Stimulated activated CD4-positive, alpha-beta T cell treated with anti-CD3 and anti-CD28 coated beads, Interleukin-2, amount 100 ng/mL, for 48 hours (primary cell): ENCODE measurements at places on chromosomes 3 and 15.

GRCh38 chr15:38699633-38700230 is 135.1 kb upstream of the RASGRP1 start:
- peak; percentile 66 for DNase-seq

DNA sequence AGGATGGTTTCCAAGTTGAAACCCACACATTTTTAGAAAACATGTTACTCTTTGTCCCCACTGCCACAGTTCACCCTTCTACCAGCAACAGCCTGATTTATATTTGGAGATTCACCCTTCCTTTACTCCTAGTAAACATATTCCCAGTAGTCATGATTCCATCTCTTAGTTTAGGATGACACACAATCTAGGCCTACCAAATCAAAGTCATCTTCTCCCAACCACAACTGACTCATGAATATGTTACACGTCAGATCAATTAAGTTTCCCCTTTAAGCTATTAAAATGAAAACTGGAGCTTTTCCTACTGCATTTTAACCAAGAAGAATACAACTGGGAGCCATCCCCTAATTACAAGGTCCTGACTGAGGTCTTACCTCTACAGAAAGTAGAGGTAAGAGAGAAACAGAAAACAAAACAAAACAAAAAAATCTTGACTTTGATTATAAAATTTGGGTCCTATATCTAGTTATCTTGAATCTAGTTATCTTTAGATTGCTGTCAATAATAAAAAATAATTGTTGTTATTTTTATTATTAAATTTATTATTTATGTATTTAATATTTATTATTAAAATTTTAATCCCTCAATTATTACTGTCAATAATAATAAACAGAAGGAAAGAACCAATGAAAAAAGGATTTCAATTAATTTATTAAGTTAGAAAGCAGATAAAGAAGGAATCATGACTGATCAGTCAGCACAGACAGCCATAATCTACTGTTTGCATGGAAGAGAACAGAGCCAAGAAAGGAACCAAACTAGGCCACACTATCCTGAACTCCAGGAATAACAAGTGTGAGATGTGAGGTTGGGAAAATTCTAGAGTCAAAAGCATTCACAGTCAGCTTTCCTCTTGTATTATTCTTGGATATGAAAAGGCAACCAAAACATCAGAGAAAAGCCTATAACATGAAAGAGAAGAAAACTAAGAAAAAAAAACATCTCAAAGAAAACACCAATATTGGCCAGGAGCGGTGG is 12.5 kb downstream of the DPH6 start:
- DNase-seq, result no peak

GRCh38 chr3:11582191-11582968 is 61.3 kb downstream of the VGLL4 start:
- no peak for DNase-seq

DNA sequence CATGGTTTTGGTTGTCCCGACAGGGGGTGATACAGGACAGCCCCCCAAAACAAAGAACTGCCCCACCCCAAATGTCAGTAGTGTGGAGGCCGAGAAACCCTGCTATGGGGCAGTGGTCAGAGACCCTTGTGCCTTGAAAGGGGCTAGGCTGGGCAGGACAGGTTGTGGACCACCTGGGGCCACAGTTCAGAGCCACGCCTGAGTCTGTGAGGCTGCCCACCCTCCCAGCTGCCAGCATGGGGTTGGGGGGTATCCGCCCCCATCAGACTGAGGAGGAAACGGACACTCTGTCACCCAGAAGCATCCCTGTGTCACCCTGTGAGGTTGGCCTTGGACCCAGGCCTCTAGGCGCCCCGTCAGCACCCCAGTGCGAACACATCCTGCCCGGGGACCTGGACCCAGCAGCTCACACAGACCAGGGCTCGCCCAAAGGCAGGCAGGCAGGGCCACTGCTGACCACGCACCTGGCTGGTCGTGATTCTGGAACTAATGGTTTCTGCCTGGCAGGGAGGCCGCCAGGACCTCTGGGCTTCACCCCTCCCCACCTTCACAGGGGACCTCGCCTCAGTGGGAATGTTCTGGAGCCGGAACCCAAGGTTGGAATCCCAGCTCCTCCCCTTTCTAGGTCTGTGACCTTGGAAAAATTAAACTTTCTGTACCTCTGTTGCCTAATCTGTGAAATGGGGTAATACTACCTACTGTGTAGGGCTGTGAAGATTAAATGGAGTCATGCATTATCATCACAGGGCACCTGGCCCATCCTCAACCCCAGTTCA is 1.4 kb downstream of the SLC41A3 start:
- no peak for DNase-seq

DNA sequence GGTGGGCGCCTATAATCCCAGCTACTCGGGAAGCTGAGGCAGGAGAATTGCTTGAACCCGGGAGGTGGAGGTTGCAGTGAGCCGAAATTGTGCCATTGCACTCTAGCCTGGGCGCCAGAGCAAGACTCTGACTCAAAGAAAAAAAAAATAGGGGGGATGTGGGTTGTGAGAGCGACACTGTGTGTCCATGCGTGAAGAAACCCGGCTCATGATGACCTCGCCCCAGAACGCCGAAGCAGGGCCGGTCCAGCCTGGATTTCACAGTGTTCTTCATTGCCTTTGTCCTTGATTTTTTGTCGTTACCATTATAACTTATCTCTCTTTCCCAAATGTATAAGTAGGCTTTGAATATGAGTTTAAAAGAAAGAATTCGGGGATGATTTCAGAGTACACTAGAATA is 128.7 kb downstream of the PGPEP1L start:
- DNase-seq, result no peak

GRCh38 chr3:88057630-88058305 is 1.0 kb downstream of the CGGBP1 start:
- DNase-seq, result no peak

GRCh38 chr15:60464836-60465630 is 13.9 kb downstream of the ICE2 start:
- no peak for DNase-seq

DNA sequence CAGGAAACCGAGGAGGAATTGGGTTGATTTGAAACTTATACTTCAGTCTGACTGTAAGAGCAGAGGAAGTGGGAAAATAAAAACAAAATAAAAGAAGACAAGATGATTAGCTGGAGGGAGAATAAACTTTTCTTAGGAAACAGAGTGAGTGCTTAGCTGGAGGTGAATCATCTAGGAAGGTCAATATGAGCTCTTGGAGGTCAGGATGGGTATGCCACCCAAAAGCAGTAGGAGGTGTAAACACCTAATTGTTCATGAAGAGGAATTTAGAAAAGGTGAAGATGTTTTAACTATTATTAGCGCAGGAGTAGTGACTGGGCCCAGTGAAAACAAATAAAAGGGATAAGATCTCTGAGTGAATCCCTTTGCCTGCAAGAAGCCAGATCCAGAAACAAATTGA is 39.9 kb upstream of the ARL14 start:
- DNase-seq, result no peak

GRCh38 chr3:105853801-105854432 is 14.9 kb downstream of the CBLB start:
- no peak for DNase-seq

DNA sequence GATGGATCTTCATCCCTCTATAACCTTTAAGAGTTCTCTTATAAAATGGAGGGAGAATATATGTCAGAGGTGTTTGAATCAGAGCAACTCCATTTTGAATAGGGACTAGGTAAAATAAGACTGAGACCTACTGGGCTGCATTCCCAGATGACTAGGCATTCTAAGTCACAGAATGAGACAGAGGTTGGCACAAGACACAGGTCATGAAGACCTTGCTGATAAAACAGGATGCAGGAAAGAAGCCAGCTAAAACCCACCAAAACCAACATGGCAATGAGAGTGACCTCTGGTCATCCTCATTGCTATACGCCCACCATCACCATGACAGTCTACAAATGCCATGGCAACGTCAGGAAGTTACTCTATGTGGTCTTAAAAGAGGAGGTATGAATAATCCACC is 211.0 kb downstream of the GBE1 start:
- no peak for DNase-seq

- no peak for DNase-seq
These were observed 157.7 kb downstream of the WNT7A start for GRCh38 chr3:13722178-13722577.

- DNase-seq, result no peak
These were observed 184.4 kb downstream of the SHOX2 start for GRCh38 chr3:157921811-157922210.

- no peak for DNase-seq
These were observed 87.9 kb downstream of the ITPR1 start for GRCh38 chr3:4581124-4581424.

- DNase-seq, result no peak
These were observed 16.3 kb downstream of the PPP2R3A start for GRCh38 chr3:135981701-135982403.

DNA sequence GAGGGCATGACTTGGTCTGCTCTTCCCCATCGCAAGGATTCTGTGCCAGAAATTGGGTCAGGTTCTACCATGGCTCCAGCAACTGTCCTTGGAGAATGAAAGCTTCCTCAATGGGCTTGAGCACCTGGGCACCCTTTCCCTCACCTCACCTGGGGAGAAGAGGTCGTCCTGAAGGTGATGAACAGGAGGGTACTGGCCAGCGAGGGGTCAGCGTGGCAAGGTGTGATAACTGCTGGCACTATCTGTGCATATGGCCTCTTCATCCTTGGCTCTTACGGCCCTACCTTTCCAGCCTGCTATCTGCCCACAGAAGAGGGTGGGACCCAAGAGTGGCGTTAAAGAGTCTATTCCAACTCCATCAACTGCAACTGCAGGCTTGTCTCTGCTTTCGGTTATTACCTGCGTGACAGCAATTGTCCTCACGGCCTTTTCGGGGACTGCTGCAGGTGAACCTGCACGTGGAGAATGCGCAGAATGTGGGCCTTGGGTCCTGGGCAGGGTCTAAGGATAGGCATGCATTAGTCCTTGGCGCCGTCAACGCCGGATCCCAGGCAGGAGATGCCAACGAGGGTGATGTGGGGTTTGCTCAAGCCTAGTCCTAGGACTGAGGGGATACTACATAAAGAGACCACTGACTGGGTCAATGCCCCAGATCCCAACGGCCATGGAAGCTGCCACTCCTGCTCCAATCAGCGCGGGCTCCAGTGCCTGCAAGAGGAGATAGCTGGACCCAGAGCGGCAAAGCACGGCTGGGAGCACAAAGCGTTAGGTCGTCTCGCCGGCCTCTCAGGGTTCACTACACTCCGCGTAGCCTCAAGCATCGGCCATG is 625 bp upstream of the RBM15B start:
- no peak for DNase-seq

DNA sequence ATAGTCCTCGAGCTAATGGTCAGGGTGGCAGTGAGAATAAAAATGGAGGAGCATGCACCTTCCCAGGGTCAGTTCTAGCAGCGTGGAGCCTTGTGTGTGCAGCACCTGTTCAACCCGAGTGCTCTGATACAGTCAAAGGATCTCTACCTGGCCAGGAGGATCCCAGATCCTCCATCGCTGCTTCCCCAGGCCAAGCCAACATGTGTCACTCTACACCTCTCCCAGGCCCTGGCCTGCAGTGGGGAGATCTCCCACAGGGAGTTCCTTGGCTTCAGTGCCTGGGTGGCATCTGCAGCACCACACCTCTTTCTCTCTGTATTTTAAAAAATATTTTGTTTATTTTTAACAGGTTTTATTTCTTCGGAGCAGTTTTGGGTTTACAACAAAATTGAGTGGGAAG is 414.8 kb upstream of the C2CD4B start:
- DNase-seq, result no peak

GRCh38 chr3:56931836-56932235 is 128.6 kb upstream of the SPATA12 start:
- DNase-seq, result no peak

- no peak for DNase-seq
These were observed 8.5 kb downstream of the SPTBN5 start for GRCh38 chr15:41885321-41885720.

DNA sequence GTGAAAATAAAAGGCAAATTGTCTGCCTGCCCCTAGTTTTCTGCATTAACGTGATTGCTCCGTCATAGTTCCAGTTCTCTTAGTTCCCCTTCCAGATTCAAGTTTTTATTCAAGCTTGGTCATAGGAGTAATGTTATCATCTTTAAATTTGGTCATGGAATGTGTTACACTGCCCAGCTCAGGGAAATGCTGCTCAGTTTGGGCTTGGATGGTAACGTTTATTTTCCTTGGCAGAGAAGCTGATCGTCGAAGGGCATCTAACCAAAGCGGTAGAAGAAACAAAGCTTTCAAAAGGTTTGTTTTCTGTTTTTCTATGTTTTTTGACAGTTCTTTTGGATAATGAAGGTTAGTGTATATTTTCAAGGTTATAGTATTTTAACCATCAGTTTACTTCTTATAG is 118.4 kb upstream of the FLNB start:
- DNase-seq, result no peak

GRCh38 chr3:155326901-155327300 is 33.4 kb upstream of the STRIT1 start:
- no peak for DNase-seq

- DNase-seq, result no peak
These were observed 83.9 kb upstream of the DCBLD2 start for GRCh38 chr3:98985431-98985830.

- no peak for DNase-seq
These were observed 49.9 kb upstream of the NEDD4 start for GRCh38 chr15:56042982-56043980.

- peak; percentile 57 for DNase-seq
These were observed 135.6 kb upstream of the SUCLG2 start for GRCh38 chr3:67790043-67790442.

DNA sequence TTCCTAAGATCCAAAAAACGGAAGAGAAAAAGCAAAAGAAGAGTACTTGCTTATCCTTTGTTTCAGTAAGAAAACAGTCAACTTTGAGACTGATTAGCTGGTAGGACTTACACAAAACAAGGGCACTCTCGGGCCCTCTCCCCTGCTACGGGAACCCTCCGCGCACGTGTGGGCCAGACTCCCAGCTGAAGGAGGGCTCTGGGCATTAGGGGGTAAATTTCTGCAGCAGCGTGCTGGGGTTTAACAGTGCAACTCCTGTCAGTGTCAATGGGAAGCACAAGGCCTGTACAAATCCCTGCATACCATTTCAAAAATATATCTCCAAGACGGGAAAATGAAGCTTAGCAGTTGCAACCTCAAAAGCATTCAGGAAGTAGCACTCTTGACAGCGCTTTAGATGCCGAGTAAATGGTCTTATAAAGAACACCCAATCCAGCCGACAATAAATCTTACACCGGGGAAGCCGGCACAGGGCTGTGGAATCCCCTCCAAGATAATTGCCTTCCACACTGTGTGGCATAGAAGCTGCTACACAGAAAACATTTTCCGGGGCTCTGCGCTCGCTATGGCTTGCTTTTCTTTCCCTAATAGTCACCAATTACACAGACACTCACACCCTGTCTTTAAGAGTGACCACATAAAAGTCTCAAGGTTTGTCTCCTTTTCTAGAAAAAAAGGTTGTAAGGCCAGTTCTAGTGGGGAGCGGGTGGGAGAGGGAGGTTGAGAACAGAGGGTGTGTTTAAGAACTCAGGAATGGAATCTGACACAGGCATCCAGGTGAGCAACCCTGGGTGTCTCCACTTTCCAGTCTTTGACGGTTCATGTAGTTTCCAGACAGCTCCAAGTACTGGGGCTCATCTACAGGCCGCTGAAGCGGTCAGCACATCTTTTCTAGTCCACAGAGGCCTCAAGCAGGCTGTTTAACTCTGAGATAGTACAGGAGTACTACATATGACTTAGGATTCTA is 512.7 kb downstream of the FOXP1 start:
- DNase-seq, result no peak

GRCh38 chr3:43185274-43185982 is 79.5 kb upstream of the POMGNT2 start:
- no peak for DNase-seq
